Right renal cortex interstitium (tissue), 3 donors: ENCODE measurements at places on chromosomes 1 and 21. TPM values are rescaled to one million over a fixed set of nuclear protein-coding genes. Genes with fewer than 3 reads are reported as not detected.

DNA sequence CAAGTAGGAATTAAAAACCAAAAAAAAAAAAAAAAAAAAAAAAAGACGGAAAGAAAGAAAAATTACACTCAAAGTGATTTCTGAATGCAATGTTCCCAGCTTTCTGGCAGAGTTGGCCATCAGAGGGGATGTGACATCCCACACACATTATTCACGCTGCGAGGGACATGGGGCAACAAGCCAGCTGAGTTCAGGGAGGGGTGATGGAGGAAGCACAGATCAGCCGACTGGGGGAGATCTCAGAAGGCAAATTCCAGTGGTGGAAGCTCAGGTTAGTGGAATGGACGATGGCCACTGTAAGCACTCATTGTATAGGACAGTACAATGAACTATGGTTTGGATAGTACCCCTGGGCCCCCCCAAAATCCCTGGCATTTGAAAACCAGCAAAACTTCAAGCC lies 311.9 kb downstream of the PCP4 start:
- no peak for DNase-seq

GRCh38 chr1:26305667-26306289 lies 658 bp downstream of the UBXN11 start:
- no peak for DNase-seq

SLC44A5 gene
- polyA plus RNA-seq = 14.9 TPM

GRCh38 chr1:46166521-46167462 lies 8.1 kb upstream of the TSPAN1 start:
- DNase-seq = no peak

DNA sequence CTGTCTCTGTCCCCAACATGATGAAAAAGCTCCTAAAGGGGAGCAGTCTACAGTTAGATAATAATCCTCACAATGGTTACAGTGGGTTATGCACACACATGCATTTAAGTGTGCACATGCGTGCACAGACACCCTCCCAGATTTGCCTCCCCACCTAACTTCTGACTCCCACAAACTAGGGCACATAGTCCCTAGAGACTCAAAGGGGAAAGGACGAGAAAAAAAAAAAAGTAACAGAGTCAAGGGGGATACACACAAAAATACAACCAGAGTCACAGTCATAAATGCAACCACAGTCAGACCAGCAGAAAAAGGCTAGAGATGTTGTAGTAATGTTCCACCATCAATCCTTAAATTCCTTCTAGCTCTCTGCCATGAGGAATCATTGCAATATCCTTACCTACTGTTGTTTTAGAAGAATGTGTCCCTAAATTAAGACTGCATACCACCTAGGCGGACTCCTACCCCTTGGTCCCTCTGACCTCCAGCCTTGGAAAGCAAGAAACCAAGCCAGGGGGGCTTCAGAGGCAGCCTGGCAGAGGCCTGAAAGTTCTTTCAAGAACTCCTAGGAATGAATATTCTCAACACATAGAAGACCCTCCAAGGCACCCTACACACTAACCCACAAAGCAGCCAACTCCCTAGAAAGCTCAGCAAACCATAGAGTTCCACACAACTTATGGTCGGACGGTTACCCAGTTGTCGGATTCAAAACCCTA lies 1.3 kb downstream of the CRTC2 start:
- no peak for DNase-seq

DNA sequence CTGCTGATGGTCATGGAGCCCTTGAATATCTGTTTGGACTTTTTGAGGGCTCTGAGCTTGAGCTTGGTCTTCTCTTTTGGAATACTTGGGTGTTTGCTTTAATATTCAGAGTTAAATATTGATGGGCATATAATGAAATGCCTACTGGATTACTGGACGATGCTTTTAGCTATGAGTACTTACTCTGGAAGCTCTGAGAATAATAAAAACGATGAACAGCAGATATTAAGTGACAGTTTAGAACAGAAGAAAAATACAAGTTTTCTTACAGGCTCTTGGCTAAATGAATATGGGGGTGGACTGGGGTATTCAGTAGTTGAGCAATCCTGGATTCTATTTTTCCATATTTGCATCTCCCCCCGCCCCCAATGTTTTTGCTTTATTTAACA lies 20.7 kb downstream of the GALNT2 start:
- DNase-seq = no peak
